ENCODE measurements at places on chromosomes 7 and 10.

DNA sequence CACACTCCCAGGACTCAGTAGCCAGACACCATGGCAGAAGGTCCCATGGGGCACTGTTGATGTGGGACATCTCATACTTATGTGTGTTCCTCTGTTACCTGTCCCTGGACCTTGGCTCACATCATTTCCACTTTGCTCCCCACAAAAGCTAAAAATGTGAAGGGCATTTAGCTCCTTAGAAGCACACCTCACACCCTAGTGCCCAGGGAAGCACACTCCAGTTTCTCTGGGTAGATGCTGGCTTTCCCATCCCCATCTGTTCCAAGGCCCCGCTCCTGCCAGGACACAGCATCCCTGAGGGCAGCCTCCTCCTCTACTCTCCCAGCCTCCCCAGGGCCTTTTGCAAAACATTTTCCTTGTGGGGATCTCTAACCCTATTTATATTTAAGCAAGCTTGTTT lies 572.4 kb upstream of the MGMT start:
- DNase-seq, result no peak

GRCh38 chr10:14047431-14047830 lies 283.3 kb downstream of the FRMD4A start:
- no peak for DNase-seq

- DNase-seq, result peak; percentile 23
These were observed 10.4 kb upstream of the CLCN1 start for GRCh38 chr7:143305423-143306070.

GRCh38 chr10:104907521-104907920 lies 266.4 kb downstream of the SORCS3 start:
- DNase-seq, result no peak

GRCh38 chr7:107384025-107384424 lies 85.8 kb upstream of the GPR22 start:
- DNase-seq, result no peak

DNA sequence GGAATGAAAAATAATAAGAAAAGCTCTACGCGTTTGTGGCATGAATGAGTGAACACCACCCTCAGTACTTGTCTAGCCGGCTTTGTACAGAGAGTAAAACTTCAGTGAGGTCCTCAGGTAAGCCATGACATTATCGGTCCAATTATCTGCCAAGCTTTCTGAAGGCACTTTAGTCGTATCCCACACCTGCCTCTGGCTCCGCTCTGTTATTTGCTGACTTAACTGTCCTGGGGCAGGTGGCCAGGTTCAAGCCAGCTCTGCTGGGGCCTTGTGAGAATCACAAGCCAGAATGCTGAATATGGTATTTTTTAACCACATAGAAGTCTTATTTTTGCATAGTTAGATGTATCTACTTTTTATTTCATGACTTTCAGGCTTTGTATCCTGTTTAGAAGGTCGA lies 66.0 kb upstream of the FHIP2A start:
- no peak for DNase-seq

GRCh38 chr7:95915731-95916130 lies 143.4 kb downstream of the DYNC1I1 start:
- DNase-seq, result no peak

- no peak for DNase-seq
These were observed 56.6 kb downstream of the PARD3 start for GRCh38 chr10:34758447-34758996.

DNA sequence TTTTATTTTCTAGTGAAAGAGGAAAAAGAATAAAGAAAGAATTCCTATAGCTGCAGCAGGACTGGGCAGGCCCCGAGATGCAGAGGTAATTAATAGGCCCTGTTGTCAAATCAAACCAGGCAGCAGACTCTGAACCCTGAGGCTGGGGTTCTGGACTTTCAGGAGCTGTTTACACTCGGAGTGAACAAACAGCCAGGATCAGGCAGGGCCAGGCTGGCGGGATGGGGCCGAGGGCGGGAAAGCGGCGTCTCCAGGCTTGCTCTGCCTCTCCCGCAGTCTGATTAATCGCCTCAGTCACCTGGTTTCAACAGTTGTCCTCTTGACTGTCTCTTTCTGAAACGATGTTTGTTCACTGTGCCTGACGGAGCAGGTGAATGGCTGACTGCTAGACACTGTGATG lies 675.4 kb upstream of the FOXK1 start:
- DNase-seq, result no peak

DNA sequence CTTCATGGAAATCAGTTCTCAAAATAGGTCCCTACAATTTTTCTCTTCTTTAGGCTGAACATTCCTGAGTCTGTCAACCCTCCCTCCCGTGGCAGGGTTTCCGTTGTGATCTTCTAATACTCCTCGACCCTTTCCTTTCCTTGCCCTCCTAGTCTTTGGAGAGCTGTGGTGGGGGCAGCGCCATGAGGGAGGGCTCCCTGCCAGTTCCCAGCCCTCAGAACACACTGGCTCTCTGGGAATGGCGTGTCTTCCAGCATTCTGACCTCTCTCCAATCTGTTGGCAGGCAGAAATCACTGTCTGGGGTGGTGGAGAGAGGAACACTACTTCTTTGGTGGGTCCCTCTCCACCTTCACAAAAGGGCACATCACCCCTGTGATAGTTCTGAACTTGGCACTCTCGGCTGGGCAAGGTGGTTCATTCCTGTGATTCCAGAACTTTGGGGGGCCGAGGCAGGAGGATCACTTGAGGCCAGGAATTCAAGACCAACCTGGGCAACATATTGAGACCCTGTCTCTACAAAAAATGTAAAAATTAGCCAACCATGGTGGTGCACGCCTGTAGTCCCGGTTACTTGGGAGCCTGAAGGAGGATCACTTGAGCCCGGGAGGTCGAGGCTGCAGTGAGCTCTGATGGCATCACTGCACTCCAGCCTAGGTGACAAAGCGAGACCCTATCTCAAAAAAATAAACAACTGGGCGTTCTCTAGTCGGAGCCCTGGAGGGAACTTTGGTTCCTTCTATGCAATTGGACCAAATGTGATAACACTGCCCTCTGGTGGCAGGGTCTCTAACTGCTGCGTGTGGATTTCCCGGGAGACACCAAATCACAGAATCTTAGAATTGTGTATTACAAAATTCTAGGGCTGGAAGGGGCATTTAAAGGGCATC lies 13.1 kb upstream of the ARPC1A start:
- DNase-seq, result peak; percentile 55

DNA sequence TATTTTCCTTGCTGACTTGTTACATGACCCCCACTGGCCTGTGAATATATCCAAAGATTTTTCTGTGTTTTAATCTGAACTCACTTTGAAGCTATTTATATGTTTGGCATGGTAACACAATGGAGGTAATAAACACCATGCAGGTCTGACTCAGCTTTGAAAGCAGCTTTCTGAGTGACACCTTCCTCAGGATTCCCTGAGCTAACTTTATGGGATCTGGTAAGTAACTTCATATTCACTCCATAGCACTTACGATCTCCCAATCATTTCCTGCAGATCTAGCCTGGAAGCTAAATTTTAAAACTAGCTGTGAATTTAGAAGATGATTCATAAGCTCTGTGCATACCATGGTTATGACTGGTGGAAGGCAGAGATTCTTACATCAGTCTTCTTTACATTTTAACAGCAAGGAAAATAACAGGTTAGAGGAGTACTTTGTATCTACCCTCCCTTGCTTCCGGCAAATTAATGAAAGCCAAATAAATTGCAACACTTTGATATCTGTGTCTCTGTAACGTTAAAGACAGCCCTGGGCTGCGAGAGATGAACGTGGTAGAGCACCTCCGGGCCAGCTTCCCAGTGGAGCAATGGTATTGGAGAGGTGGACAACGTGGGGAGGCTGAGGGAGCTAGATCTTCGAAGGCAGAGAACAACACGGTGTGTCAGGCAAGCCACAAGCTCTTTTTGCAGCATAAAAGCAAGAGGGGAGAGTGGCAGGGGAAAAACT lies 170.2 kb upstream of the KLF14 start:
- no peak for DNase-seq

GRCh38 chr7:1275451-1276381 lies 43.0 kb downstream of the UNCX start:
- DNase-seq, result no peak

DNA sequence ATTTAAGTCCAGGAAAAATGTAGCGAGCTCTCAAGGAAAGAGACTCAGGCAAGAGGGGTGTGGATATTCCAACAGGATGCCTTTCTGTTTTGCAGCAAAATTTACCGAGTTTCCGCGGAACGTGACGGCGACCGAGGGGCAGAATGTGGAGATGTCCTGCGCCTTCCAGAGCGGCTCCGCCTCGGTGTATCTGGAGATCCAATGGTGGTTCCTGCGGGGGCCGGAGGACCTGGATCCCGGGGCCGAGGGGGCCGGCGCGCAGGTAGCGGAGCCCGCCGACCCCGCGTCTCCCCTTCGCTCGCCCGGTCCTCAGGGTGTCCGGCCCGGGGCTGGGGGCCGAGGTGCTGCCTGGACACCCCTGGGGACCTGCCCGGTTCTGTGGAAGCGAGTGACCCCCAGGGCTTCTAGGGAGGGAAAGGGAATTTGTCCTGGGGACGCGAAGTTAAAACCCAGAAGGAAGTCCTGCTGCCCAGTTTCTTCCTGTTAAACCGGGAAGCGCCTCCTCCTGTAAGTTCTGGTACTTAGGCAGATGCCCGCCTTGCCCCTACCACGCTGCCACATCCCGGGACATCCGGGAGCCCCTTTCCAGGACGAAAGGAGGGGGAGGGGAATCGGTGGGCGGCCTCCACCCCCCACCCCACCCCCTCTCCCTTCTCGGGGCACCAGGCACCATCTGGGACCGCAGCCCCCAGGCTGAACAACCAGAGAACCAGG lies 2.5 kb downstream of the VSTM2A start:
- no peak for DNase-seq

- DNase-seq, result no peak
These were observed 129.2 kb downstream of the BAMBI start for GRCh38 chr10:28806488-28806941.

DNA sequence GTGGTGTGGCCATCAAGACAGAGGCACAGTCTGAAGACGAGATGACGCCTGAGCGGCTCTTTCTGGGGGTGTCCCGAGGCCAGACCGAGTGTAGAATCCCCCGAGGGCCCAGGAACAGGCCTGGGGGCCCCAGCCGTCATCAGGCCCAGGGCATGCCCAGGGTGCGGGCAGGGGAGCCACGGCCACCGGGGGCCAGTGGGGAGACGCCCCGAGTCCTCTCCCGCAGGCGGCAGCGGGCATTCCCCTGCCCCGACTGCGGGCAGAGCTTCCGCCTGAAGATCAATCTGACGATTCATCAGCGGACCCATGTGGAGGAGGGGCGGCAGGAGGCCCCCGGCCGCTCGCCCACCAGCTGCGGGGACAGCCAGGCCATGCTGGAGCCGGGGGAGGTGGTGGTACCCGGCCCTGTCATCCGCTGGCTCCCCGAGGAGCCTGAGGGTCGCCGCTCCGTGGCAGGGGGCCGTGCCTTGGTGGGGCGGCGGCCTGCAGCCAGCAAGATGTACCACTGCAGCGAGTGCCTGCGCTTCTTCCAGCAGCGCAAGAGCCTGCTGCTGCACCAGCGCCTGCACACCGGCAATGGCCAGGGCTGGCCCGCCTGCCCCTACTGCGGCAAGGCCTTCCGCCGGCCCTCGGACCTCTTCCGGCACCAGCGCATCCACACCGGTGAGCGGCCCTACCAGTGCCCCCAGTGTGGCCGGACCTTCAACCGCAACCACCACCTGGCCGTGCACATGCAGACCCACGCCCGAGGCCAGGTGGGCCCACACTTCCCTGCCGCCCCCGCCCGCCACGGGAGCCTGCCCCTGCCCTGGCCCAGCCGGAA lies 19.7 kb downstream of the ZNF783 start:
- no peak for DNase-seq

- no peak for DNase-seq
These were observed 107.0 kb downstream of the VIM start for GRCh38 chr10:17335065-17335464.

DNA sequence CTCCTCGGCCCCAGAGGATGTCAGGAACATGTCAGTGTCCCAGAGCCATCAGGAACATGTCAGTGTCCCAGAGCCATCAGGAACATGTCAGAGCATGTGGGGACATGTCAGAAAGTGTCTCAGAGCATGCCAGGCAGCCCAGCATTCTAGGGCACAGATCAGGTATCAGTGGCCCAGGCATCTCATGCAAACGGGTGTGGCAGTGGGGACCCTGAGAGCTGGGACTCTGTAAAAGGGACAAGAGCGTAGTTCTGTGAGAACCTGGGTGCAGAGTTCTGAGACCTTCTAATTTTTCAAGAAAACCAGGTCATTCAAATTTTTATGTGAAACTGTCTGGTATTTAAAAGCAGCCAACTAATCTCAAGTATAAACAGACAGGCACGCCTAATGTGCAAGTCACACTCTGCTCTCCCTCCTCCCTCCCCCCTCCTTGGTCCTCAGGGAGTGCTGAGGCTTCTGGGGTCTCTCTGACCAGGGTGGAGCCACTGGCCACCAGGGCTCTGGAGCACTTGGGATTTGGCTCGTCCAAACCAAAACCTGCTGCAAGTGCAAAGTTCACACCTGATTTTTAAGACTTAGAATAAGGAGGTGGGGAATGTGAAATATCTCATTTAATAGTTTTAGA lies 64.6 kb downstream of the ALOX5 start:
- no peak for DNase-seq

DNA sequence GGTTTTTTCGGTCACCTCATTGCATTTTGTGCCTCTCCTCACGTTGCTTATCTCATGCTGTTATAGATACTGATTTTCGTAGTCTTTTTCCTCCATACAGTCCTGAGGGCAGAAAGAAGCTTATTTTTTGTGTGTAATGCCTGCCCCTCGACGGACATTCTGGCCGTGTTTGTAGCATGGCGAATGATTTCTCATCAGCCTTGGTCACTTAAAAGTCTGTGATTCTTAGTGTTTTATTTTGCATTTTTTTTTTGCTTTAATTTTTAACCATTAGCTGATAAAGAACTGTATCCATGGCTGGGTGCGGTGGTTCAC lies 469 bp upstream of the NOC3L start:
- DNase-seq, result no peak

GRCh38 chr10:60856405-60856804 lies 78.1 kb downstream of the CDK1 start:
- DNase-seq, result no peak

- no peak for DNase-seq
These were observed 115.1 kb downstream of the SVIL start for GRCh38 chr10:29519659-29520058.

DNA sequence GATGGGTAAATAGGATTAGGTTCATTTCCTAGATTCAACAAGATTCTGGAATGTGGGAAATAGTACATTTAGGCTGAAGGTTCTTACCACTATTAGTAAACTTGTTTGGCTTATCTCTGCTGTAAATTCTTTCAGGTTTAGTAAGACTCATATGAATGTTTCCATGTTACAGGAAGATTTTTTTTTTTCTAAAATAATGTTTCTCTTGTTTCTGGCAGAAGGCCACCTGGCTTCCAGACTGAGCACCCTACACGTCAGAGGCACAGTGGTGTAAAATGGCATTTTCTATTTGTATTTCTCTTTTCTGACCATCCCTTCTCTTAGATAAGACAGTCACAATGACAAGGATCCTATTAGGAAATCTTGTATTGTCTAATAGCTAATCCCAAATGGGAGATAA lies 22.7 kb upstream of the AASS start:
- DNase-seq, result no peak

GRCh38 chr7:155269766-155270585 lies 27.7 kb upstream of the INSIG1 start:
- no peak for DNase-seq

All from T-helper 2 cell (primary cell).